ENCODE measurements at places on chromosomes 5 and 9.

GRCh38 chr5:100519075-100519474, 16.1 kb upstream of the FAM174A start:
- no peak for DNase-seq

- no peak for DNase-seq
Measured at GRCh38 chr9:120966013-120966369, 39.4 kb upstream of the TRAF1 start.

DNA sequence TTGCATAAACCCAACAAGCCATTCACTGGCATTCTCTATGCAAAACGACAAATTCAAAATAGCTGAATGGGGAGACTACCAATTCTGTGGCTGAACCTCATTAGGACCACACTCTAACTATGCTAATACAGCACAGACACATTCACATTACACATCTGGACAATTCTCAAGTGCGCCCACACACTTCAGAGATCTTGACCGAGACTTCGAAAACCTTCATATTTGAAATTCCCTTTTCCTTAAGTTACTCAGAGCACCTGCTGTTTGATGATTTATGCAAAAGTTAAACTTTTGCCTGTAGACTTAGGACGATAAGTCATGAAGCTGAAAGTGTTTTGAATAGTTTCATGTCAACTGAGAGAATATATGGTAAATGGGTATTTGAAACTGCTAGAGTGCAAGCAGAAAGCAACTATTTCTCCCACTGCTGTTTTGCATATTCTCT, 111.9 kb downstream of the FBN2 start:
- no peak for DNase-seq

DNA sequence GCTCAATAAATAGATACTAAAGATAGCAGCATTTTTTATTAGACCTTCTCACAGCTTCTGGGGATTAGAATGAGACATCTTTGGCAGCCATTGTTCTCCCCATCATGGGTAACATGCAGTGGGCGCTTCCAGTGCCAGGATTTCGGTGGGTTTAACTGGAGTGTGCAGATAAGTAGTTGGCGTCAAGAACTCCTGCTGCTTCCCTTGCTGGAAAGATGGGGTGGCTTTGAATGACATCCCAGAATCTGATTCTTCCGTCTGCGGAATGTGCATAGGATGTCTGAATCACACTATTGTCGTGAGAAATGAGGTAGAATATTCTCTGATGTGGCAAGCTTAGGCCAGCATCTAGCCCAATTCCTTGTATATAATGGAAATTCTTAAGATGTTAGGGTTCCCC, 7.3 kb downstream of the SFXN1 start:
- no peak for DNase-seq

DNA sequence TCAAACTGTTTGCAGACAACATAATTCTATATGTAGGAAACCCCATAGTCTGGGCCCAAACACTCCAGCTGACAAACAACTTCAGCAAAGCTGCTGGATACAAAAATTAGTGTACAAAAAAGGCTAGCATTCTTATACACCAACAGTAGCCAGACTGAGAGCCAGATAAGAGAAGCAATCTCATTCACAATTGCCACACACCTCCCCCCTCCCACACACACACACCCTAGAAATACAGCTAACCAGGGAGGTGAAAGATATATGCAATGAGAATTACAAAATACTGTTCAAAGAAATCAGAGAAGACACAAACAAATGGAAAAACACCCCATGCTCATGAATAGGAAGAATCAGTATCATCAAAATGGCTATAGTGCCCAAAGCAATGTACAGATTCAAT, 9.0 kb downstream of the MTREX start:
- DNase-seq, result no peak

GRCh38 chr5:100546001-100546400, 10.8 kb downstream of the FAM174A start:
- DNase-seq, result no peak

GRCh38 chr9:88169700-88170099, 31.4 kb upstream of the SPATA31C2 start:
- DNase-seq, result no peak

- DNase-seq, result no peak
Measured at GRCh38 chr5:112975721-112976431, 722 bp upstream of the DCP2 start.

DNA sequence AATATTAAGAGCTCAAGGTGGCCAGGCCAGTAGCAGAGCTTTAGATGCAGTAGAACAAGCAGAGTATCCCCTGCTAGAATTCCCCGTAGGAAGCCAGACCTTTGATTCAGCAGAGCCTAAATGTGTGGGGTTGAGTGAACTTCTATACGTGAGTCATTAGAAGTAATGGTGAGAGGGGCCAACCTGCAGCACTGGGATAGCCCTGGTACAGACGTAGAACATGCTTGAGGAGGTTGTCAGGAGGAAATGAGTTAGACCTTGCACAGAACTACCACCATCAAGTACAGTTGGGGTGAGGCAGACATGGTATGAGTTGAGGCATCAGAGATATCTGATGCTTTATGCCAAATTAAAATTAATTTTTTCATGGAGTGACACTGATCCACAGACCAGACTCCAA, 42.0 kb downstream of the PDCD1LG2 start:
- DNase-seq, result no peak
